ENCODE measurements at places on chromosomes 16 and 17.

DNA sequence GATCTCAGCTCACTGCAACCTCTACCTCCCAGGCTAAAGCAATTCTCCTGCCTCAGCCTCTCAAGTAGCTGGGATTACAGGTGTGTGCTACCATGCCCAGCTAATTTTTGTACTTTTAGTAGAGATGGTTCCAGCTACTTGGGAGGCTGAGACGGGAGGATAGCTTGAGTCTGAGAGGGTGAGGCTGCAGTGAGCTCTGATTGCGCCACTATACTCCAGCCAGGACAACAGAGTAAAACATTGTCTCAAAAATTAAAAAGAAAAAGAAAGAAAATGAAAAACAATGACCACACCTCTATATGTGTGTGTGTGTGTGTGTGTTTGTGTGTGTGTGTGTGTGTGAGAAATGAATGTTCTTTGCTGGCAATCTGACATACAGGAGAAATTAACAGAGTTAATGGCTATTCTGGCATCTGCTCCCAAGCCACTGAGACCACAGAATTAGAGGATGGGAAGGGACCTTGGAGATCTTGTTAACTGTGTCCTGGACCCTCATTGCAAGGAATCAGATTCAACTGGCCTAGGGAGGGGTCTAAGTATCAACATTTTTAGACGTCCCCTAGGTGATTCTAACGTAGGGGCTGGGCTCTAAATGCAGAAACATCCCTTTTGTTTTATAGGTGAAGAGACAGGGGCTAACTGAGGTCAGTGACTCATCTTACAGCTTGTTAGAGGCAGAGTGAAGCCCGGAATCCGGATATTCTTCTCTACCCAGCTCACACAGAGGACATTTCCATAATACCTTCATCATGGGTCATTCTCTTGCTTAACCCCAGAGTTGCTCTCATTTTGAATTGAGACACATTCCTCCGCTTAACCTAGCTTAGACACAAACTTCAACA, 16.4 kb upstream of the MARCHF10 start:
- no peak for DNase-seq

DNA sequence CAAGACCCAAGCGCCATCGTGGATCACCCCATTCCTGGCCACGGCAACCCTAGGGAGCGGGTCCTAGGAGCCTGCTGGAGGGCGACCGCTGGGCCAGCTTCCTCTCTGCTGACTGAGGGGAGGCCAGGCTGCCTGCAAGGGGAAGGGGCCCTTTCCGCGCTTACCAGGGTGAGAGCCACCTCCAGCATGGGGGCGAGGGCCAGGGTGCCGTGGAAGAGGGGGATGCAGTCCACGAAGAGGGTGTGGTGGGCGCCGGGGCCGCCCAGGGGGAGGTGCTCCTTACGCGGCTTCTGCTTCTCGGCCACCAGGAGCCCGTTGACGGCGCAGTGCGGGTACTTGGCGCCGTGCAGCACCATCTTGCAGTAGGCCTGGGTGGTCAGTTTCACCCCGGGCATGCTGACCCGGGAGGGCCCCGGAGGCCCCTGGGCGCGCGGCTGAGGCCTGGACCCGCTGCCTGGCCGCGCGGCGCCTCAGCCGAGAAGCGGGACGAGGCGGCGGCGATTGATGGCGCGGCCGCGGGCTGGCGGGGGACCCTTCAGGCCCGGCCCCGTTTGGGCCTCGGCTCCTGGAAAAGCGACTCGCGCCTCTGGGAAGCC, 345 bp downstream of the EMC8 start:
- DNase-seq, result no peak

DNA sequence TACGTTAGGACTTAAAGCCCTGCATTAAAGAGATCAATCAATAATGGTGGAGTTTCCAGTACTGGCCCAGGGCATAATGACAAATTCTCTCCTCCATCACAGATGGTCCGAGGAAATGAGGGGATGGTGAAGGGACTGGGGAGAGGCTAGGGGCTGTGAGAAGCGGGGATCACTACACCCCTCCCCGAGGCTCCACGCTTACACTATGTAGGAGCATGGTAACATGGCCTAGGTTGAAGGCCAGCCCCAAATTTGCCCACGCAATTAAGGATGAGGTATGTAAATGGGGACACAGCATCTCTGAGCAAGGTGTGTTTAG, 8.0 kb upstream of the AKTIP start:
- DNase-seq, result no peak

- DNase-seq, result no peak
These were observed 6.2 kb downstream of the COL1A1 start for GRCh38 chr17:50194934-50195865.

DNA sequence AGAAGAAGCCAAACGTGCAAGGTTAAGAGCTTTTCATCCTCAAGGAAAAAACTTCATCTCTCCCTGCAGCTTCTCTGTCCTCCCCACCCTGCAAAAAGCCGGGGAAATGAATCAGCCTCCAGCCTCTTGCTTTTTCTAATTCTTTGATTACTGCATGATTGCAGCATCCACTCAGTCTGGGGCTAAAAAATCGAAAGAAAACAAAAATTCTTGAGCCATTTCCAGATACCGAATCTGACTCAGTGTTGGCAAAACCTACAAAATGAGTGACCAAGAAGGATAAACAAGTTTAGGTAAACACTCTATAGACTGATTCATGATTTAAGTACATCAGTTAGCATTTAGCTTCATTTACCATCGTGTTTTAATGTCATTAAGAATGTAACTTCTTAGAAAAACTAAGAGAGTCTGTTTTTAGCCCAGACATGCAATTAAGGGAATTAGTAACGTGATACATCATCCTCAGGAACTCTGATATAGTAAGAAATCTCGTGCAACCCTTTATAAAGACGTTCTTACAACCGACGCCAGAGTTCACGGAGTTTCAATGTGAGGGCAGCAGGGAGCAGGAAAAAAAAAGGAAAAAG, 287.3 kb upstream of the FOXF1 start:
- no peak for DNase-seq
